Activated naive CD8-positive, alpha-beta T cell treated with anti-CD3 and anti-CD28 coated beads, Interleukin-2, amount 50 U/mL, for 24 hours (primary cell): ENCODE measurements at places on chromosomes 1 and 21.
A peak's percentile ranks its signal among the peaks of the same experiment; 100 is the strongest.

DNA sequence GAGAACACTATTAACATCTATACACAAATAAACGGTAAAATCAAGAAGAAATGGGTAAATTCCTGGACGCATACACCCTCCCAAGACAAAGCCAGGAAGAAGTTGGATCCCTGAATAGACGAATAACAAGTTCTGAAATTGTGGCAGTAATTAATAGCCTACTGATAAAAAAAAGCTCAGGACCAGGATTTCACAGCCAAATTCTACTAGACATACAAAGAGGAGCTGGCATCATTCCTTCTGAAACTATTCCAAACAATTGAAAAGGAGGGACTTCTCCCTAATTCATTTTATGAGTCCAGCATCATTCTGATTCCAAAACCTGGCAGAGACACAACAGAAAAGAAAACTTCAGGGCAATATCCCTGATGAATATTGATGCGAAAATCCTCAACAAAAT, 70.7 kb upstream of the FMO3 start:
- DNase-seq, result no peak

DNA sequence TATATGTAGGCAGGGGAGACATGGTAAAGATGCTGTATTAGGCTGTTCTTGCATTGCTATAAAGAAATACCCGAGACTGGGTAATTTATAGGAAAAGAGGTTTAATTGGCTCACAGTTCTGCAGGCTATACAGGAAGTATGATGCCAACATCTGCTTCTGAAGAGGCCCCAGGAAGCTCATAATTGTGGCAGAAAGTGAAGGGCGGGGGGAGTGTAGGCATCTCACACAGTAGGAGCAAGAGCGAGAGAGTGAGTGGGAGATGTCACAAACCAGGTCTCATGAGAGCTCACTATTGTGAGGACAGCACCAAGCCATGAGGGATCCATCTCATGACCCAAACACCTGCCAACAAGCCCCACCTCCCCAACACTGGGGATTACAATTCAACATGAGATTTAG, 21.1 kb downstream of the MAN1A2 start:
- DNase-seq, result no peak

DNA sequence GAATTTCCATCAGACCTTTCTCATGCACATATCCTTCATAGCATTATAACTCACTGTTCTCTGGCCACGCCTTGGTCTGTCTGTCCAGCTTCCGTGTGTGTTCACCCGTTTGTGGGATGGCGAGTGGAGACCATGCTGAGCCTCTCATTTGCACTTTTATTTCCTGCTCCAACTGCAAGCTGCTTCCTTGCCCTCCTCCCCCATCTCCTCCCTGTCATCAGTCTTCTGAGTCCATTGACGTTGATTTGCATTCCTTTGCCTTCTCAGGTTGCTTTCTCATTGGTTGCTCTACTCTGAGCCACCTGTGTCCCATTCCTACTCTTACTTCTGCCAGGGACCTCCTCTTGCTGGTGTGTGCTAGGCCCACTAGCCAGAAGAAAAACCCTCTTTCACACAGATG, 146.4 kb downstream of the NOS1AP start:
- no peak for DNase-seq

- DNase-seq, result no peak
Measured at GRCh38 chr1:10536133-10536770, 61.5 kb downstream of the PEX14 start.

DNA sequence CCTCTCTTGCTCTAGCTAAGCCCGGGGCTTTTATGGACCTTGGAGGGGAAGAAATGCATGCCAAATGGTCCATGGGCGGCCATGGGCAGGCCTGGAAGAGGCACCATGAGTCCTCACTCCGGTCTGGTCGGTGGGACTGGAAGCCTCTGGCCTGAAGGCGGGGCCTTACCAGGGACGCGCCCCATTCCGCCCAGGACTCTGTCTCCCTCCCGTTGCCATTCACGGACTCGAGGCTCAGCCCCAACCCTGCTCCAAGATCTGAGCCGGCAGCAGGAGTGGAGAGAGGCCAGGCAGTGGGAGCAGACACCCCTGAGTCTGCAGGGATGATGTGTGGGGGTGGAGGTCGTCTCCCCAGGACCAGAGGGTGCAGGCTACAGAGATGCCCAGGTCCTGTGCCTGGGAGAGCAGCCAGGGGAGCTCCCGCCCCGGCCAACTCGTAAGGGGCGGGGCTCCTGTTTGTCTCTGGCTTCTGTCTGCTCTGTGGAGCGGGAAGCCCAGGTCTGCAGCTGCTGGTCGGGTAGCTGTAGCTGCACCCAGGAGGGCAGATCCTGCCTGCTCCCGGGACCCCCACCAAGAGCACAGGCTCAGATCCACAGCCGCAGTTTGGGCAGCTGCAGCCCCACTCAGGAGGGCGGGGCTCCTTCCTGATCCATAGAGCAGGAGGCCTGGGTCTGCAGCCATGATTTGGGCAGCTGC, 8.3 kb upstream of the KANK4 start:
- DNase-seq, result no peak

GRCh38 chr1:154794608-154795007, 75.5 kb downstream of the KCNN3 start:
- DNase-seq, result no peak

DNA sequence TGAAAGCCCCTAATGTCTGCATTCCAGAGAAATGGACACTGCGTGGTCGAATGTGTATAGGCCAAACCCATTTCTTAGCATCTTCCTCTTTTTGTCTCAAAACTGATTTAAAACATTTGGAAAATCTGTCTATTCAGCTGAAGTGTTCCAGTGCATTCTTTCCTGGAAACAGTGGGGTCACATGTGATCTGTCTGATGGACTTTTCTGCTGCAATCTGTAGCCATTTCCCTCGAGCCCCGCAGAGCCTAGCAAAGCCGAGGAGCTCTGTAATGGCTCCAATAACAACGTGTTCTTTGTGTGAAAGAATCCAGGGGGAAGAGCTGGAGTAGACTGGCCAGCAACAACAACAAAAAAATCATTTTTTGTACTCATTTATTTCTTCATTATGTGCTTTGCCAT, 329.3 kb downstream of the BARHL2 start:
- no peak for DNase-seq

DNA sequence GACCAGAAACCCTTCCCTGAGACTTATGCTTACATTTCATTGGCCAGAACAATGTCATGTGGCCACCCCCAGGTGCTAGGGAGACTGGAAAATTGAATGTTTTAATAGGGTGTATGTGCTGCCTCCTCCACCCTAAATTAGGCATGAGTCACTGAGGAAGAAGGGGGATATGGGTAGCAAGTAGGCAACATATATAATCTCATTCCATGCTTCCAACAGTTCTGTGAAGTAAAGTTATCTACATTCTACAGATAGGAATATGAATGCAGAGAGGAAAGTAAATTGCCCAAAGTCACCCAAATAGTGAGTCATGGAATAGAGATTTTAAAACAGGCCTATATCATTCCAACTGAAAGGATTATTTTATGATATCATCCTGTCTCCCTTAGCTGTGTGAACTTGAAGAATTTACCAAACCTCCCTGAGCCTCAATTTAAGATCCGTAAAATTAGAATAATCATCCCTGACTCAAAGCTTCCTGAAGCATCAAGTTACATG, 168.6 kb upstream of the FGGY start:
- no peak for DNase-seq

DNA sequence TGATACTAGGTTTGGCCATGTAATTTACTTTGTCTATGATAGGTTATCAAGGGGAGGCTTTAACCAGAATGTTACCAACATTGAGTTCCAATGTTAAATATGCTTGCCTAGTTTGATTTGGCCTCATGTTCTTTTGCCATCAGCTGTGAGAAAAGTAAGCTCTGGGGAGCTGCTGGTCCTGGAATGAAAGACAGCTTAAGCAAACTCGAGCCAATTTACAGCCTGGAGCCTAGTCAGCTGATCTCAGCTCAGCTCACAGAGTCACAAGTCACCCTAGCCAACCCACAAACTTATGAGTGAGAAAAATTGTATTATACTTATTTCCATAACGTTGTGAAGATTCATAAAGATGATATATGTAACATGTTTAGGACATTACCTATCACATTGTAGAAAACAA, 426.7 kb downstream of the RWDD3 start:
- no peak for DNase-seq

- no peak for DNase-seq
Measured at GRCh38 chr21:32414579-32415358, 2.3 kb downstream of the EVA1C start.

DNA sequence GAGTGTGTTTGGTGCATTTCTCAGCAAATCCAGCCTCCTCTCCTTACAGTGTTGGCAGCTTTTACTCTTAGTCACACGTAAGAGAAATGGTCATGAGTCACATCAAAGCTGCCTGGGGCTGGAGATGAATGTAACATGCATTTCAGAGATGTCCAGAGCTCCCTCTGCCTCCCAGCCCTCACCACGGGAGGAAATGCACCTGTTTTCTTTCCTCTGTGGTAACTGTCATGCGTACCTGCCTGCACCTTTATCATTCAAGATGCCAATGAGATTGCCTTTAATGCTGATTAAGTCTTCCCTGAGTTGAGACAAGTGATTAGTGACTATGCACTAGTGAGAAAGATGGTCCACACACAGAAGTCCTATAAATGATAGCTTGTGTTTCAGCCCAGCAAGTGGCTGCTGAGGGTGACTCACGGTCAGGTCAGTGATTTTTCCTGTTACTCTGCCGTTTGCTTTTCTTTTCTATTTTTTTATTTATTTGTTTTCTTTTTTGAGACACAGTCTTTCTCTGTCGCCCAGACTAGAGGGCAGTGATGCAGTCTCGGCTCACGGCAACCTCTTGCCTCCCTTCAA, 277.3 kb upstream of the FMN2 start:
- peak; percentile 14 for DNase-seq

DNA sequence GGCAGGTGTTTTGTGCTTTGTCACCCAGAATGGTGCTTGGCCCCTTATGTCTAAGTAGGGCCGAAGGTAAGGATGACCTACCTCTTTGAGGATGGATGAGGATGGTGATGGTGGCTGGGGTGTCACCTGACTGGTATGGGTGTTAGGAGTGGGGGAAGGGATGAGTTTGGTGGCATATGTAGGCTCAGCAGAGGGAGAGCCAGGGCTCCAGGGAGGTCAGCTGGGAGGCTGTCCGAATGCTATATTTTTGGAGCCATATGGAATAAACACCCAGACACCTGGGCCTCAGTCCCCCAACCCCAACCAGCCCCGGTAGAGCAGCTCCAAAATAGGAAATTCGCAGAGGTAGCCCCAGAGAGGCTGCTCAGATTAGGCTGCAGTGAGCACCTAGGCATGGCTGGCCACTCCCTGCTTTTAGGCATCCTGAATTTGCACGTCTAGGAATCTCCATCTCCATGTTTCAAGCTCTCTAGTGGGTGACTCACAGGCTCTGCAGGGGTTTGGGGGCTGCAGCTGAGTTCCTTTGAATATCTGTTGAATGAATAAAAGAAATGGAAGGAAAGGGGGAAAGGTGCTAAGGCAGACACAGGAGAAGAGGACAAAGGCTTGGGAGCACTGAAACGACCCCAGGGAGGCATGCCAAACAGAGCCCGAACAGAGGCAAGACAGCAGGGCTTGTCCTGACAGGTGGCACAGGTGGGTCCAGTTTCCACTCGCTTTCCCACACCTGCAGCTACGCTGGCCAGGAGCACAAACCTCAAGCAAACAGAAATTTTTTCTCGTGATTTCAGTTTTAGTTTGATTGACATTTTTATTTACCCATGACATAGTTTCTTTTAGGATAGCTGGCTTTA, 135.3 kb upstream of the EDN2 start:
- no peak for DNase-seq

GRCh38 chr1:247294282-247294681, 37.4 kb downstream of the ZNF496 start:
- DNase-seq, result no peak

DNA sequence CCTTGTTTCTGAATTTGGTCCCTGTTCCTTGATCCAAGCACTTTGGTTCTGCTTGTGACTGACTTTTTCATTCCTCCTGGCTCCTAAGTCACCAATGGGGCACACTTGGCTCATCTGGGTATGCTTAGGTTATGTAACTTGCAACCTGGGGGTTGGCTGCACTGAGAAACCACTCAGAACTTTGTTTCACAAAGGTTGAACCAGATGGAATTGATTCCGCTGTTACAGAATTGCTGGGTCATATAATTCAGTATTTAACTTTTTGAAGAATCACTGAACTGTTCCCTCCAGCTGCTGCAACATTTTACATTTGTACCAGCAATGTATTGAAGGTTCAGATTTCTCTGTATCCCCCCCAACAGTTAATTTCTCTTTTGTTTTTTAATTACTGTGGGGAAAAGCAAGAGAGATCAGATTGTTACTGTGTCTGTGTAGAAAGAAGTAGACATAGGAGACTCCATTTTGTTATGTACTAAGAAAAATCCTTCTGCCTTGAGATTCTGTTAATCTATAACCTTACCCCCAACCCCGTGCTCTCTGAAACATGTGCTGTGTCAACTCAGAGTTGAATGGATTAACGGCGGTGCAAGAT, 9.6 kb upstream of the NVL start:
- DNase-seq, result no peak

DNA sequence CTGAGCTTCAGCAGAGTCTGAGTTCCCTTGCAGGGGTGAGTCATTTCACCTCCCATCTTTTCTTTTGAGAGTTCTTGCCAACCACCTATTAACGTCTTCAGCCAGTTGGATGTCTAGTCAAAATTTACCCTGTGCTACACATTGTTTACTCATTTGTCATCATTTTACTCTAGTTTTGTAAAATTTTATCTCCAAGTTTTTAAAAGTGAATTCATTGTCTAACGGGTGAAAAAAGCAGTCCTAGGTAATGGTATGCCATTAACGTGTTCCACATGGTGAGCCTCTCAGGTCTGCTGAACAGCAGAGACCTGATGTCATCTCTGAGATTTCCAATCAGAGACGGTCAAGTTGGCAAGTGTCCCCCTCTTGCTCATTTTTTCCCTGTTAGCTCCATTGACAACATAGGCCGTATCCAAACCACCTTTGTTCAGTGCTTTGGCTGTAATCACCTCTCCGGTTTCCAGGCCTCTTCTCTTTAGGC, 85.4 kb downstream of the TBX15 start:
- DNase-seq, result no peak

GRCh38 chr1:5563861-5564577, 428.2 kb downstream of the NPHP4 start:
- DNase-seq, result no peak

- no peak for DNase-seq
Measured at GRCh38 chr1:10635085-10635896, 160.5 kb downstream of the PEX14 start.

DNA sequence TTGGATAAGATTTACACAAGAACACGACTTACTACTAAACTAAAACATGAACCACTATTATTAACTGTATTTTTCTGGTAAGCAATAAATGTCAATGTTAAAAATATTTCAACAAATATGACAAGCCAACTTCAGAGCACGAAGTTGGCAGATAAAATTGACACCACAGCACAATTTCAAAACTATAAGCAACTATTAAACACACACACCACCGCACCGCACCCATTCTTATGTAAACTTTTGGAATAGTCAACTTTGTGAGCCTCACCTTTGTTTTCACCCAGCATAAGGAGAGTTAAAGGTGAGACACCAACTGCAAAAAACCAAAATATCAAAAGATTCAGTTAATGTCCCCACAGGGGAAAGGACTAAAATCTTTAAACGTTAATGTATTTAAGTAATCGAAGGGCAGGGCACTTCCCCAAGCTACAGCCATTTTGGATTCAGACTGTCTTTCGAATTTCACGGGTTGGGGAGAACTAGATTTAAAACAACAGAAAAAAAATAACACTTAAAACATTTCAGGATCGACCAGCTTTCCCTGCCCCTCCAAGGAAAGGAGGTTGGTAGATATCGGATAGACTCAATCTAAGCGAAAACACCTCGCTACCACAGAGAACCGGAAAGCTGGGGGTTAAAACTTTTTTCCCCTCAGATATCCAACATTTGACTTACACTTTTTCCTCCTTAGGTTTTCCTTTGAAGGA, 872 bp downstream of the GPBP1L1 start:
- DNase-seq, result no peak

- no peak for DNase-seq
Measured at GRCh38 chr1:86860020-86860419, 53.9 kb downstream of the SELENOF start.
